Tongue (tissue), 3 donors: ENCODE measurements at places on chromosomes 2 and 18.

DNA sequence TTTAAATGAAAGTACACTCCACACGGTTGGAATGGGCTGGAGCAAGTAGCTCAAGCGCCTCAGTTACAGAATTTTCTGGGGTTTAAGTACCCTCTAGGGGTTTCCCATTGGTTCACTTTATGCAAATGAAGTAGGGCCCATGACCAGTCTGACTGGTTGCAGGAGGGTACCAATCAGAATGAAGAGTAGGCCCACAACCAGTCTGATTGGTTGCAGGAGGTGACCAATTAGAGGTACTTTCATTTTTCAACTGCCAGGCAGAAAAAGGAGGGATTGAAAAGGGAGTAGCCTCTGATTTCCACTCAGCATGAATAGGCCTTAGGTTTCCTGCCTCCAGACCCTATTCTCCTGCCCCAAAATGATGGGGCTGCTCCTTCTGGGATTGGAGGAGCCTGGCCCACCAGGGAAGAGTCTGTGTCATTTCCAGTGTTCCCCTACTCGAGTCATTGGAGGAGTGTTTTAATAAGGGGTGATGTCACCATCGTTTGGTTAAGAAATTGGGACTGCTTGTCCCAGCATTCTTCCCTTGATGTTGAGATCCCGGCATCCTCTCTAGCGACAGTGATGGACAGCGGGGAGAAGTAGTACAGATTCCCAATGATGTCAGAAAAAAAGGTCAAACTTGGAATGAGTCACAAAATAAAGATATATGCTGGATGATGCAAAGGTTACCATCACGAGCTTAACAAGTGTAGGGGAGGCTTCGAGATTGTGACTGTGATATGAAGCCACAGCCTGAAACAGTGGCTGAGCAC, 210.4 kb downstream of the SH3BP4 start:
- DNase-seq = no peak

DNA sequence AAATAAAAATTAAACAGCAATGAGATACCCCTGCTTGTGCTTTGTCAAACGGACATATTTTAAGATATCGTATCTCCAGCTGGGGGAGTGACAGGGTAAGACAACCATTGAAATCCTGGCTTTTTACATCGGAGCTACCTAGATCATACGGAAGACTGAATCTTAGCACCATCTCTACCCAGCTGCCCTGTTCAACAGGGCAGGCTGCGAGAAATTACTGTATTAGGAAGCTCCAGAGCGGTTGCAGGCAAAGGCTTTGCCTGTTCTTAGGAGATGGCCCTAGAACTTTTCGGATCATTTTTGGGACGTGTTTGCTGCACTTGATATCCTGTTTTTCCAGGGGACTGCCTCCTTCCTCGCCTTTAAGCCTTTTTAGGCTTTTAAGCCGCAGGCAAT, 2.0 kb upstream of the PRKCE start:
- DNase-seq = no peak

DNA sequence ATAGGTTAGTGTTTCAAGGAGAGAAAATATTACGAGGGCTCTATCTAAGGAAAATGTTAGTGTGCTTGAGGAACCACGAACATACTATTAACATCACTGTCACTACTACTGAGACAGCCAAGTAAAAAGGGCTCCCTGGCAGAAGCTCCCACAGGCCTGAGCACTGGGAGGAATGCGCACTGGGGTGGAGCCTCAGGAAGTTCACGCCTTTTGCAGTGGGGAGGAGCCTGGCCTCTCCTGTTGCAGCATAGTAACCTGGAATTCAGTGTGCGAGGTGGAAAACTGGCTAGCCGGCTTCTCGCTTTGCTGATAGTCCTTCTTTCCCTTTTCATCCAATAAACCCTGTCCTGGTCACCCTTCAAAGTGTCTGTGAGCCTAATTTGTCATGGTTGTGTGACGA, 250.3 kb downstream of the ERBB4 start:
- no peak for DNase-seq

GRCh38 chr2:227889336-227889735, 17.9 kb downstream of the DAW1 start:
- no peak for DNase-seq

DNA sequence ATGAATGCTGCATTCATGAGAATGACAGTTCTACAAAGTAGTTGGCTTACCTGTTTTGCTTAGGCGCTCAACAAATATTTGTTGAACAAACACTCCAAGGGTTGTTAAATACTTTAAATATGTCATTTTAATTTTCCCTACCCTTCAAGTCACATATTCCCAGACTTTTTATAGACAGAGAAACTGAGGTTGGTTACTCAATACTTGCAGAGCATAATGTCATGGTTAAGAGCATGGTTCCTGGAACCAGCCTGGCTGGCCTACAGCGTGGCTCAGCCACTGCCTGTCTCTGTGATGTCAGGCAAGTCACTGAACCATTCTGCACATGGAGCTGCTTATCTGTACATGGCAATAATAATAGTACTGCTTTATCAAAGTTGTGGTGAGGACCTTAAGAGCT, 120.0 kb upstream of the STK17B start:
- no peak for DNase-seq
